CD4-positive, alpha-beta memory T cell (primary cell): ENCODE measurements at places on chromosomes 4 and X.

- no peak for DNase-seq
Observed at GRCh38 chrX:21865436-21865835, 9.6 kb downstream of the YY2 start.

GRCh38 chr4:82903737-82904136 lies 3.2 kb downstream of the THAP9 start:
- DNase-seq: no peak

DNA sequence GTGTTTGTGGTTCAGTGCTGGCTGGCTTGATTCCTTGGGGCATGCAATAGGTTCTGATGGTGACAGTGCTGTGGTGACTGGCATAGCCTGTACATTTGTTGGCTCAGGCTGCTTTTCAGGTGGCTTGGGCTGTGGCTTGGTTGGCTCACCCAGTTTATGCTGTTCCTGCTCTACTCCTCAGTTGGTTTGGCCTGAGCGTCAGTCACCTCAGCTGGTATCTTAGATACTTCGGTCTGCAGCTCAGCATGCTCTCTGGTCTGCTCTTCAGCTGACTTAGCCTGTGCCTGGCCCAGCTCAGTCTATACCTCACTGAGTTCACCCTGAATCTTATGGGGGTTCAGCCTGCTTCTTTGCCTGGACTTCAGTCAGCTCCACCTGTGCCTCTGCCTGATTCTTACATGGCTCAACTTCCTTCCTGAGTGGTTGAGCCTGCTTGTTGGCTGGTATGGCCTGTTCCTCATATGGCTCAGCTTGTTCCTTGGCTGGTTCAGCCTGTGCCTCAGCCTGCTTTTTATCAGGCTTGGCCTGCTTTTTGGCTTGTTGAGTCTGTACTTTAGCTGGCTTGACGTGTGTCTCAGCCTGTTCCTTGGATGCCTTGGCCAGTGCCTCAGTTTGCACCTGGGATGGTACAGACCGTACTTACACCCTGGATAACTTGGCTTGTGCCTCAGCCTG lies 170.6 kb downstream of the MSN start:
- no peak for DNase-seq

DNA sequence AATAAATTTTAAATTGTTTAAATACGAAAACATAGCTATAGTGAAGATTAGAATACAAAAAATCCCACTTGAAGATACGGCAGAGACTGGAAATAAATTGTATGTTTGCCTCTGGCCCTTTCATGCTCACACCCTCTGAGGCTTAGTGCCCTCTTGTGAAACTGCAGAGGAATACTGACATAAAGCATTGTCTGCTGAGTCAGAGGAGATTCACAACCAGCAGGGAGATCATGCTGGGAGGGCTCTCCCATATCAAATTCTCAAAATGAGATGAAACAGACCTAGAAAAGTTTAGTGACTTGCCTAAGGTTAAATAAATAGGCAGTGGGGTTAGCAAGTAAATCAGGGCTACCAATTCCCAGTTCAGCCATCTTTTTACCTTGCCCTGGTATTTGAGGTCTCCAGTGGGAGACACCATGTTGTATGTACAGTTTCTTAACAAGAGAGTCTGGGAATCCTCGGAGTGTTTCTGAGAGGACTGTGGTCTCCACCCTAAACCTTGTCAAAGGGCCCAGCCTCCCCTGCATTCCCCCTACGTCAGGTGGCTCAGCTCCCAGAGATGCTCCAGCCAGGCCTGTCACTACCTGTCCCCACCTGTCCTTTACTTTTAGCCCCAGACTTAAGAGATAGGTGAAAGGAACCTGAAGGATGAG lies 581.4 kb upstream of the DIPK2B start:
- no peak for DNase-seq

DNA sequence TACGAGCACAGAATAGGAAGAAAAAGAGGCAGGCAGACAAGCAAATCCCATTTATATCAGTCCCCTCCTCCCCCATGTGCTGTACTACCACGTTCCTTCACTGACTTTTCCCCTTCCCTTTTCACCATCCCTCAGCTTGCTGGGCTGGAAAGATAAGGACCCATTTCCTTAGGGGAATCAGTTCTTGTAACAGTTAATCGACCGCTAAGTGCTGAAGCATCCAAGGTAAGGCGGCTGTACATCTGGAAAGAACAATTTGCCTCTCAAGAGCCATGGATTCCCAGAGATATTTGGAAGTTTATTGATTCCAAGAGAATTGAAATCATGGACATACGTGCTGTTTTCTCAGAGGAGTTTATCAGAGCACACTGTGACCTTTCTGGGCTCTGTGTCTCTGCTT lies 1688.0 kb downstream of the STIM2 start:
- DNase-seq: no peak

DNA sequence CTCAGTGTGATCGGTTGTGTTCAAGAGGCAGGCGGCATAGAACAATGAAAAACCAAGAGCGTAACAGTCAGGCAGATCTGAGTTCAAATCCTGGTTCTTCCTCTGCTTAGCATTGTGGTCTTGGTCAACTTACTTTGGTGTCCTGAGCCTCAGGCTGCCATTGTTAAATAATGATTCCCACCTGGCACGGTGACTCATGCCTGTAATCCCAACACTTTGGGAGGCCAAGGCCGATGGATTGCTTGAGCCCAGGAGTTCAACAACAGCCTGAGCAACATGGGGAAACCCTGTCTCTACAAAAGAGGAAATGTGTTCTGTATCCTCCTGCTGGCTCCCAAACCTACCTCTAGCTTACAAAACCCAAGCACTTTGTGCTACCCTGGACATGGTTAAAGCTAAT lies 129.0 kb upstream of the STX18 start:
- DNase-seq: no peak

- DNase-seq: no peak
Observed at GRCh38 chrX:84737471-84737871, 235.2 kb upstream of the HDX start.
